ENCODE measurements at places on chromosomes 3 and 15.

GRCh38 chr3:40340541-40341170 is 31.1 kb downstream of the EIF1B start:
- DNase-seq: no peak

DNA sequence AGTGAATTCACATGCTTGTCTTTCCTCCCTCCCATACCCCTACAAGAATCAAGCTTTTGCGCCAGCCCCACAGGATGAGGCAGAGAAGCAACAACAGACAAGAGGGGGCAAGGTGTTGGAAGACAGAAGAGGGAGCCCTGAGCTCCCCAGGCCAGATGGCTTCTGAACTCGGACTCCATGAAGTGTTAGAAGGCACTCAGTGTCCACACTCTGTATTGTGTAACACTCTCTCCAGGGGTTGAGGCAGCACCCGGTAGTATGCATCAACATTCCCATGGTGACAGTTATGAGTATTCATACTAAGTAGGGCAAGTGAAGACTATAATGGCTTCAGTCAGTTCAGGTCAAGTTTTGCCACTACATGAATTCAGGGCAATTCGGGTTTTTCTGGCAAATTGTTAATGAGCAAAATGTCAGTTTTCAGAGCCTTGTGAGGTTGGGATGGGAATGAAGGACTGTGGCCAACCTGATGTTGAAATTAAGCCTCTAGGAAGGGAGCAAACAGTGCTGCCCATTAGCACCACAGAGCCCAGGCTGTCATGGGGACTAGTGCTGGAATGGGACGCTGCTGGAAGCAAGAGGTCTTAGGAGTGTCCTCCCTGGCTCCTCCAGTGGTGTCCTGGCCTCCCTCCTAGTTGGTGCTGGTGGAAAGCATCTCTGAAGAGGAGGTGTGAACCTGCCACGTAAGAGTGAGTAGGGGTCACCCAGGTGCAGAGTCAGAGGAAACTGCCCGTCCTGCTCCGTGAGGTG is 79.4 kb downstream of the KLF15 start:
- DNase-seq: no peak

DNA sequence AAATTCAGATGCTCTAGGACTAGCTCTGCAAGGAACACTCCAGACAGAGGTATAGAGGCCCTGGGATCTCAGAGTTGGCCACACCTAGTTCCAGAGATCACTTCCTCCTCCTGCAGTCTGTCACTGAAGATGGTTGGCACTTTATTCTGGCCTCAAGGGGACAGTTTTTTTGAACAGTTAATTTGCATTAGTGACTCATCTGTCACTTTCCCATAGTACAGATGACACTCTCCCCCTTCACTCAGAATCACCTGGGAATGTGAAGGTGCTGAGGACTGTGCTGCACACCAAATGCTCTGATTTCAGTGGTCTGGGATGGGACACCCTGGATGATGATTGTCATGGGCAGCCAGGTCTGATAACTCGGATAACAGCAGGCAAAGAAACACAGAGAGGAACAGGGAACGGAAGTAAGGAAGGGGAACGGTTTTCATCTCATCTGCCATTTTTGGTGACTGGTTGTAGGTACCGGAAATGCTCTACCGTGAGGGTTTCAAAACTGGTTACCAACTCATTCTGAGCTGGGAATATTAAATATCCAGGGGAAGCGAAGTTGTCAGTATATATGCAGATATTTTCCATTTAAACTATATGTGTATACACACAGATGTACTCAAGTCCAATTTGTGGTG is 232.5 kb upstream of the ST8SIA2 start:
- no peak for DNase-seq

GRCh38 chr15:71591057-71591456 is 219.3 kb upstream of the NR2E3 start:
- DNase-seq: no peak

- DNase-seq: no peak
Measured at GRCh38 chr15:49145651-49146609, 9.5 kb downstream of the COPS2 start.

DNA sequence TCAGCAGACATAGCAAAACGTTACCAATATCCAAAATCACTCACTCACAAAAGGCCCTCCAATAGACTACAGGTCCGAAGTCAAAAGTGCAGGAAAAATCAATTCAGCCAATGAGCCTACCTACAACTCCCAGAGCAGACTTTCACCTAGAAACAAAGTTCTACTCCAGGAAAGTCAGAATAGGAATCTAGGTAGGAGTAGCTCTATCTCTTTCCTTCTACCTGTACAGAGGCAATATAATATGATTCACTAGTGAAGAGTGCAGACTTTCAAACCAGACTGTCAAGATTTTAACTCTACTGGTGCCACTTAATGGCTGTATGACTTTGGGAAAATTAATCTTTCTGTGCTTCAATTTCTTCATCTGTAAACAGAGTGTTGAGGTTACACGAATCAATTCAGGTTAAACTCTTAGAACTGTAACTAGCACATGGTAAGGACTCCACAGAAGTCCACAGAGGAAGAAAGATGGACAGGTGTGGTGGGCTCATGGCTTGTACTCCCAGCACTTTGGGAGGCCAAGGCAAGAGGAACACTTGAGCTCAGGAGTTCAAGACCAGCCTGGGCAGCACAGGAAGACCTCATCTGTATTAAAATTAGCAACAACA is 9.4 kb downstream of the DCUN1D1 start:
- no peak for DNase-seq

- DNase-seq: peak; percentile 58
Measured at GRCh38 chr3:43105596-43106292, at the start of gene POMGNT2. Gene POMGNT2, minus strand, starts transcription at chr3:43106079. Its CDS starts 24,648 bp downstream, at chr3:43081431.

GRCh38 chr3:33681667-33682066 is 36.4 kb downstream of the CLASP2 start:
- no peak for DNase-seq

GRCh38 chr3:71011565-71012287 is 571.8 kb downstream of the FOXP1 start:
- no peak for DNase-seq

- no peak for DNase-seq
Measured at GRCh38 chr3:177358977-177359592, 161.8 kb upstream of the TBL1XR1 start.

- DNase-seq: peak; percentile 34
Measured at GRCh38 chr3:99751649-99752048, 66.0 kb upstream of the CMSS1 start.

DNA sequence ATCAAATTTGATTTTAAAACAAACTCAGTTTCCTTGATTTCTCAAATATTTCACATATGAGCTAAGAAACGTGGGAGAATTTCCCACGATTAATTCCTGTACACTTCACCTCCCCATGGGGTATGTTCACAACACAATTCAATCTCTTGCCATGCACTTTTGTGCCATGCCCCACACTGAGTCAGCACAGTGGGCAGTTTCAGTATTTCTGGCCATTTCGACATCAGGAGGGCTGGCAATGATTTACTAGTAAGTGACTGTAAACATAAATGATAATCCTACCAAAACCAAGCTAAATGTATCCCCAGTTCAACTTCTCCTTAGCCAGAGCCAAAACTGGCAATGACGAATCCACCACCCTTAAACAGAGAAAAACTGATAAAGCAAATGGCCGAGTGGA is 293.6 kb downstream of the FGF12 start:
- no peak for DNase-seq
